ENCODE measurements at places on chromosomes 12 and 14.

DNA sequence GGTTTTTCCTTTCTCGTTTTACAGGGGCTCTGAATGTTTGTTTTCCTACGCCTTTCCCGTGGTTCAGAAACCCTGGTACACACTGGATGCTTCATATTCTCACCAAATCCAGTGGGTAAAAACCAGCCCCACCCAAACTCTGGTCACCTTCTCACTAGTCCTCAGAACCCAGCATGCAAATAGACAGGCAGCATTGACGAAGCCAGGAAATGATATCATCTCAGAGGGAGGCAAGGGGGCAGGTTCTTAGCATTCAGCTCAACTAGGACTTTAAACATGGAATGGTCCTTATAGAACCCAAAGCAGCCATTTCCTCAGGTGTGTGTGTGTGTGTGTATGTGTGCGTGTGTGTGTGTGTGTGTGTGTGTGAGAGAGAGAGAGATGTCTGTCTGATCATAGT is 142.0 kb downstream of the KCNK10 start:
- peak overlapping the region; percentile 70 for H3K4me3 ChIP-seq
- DNase-seq: no peak
- H3K4me1 ChIP-seq: peaks cover 25% of the 10 kb centered on the region
- no peaks in the 10 kb centered on the region for H3K27me3 ChIP-seq

GRCh38 chr12:55925870-55926737 is 1.6 kb downstream of the PYM1 start:
- H3K4me3 ChIP-seq: peak overlapping the region; percentile 94
- peaks cover 48% of the 10 kb centered on the region for H3K4me1 ChIP-seq
- no peak for DNase-seq
- peak overlapping the region; percentile 91 for H3K27ac ChIP-seq
- H3K27me3 ChIP-seq: no peaks in the 10 kb centered on the region
- H3K36me3 ChIP-seq: peaks cover 9% of the 10 kb centered on the region

GRCh38 chr14:95327558-95328374 is 8.1 kb upstream of the CLMN start:
- DNase-seq: peak; percentile 55
- H3K4me1 ChIP-seq: peaks cover 37% of the 10 kb centered on the region
- H3K36me3 ChIP-seq: no peaks in the 10 kb centered on the region
- no peaks in the 10 kb centered on the region for H3K27me3 ChIP-seq
- H3K27ac ChIP-seq: peak overlapping the region; percentile 93
- peak overlapping the region; percentile 90 for H3K4me3 ChIP-seq

DNA sequence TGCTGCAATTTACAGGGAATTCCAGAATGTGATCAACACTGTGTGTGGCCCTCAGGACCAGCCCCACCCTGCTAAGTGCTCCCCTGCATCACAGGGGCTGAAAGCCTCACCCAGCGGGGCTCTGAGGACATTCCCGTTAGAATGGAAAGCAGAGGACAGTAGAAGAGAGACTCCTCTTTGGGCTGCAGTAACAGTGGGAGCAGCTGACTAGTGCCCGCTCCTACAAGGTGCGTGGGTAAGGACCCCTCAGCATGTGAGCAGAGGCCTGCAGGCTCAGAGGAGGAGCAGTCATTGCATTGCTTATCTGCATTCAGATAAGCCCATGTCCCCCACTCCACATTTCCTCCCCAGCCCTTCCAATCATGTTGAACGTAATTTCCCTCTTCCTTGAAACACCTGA is 120.1 kb downstream of the ITPR2 start:
- H3K27me3 ChIP-seq: no peaks in the 10 kb centered on the region
- no peak overlapping the region for H3K27ac ChIP-seq
- H3K4me3 ChIP-seq: no peak overlapping the region

GRCh38 chr14:74302152-74302628 is 544 bp downstream of the ABCD4 start:
- peak overlapping the region; percentile 93 for H3K4me3 ChIP-seq
- H3K4me1 ChIP-seq: peaks cover 16% of the 10 kb centered on the region
- peaks cover 15% of the 10 kb centered on the region for H3K36me3 ChIP-seq
- DNase-seq: peak; percentile 41
- no peaks in the 10 kb centered on the region for H3K27me3 ChIP-seq

GRCh38 chr14:68404652-68405183 is 388.1 kb downstream of the ZFP36L1 start:
- peak overlapping the region; percentile 92 for H3K27ac ChIP-seq
- H3K4me1 ChIP-seq: peaks cover 63% of the 10 kb centered on the region
- peak overlapping the region; percentile 2 for H3K4me3 ChIP-seq
- no peak for DNase-seq
